AG08395 (cell line): ENCODE measurements at places on chromosomes 16 and 17.
A peak's percentile ranks its signal among the peaks of the same experiment; 100 is the strongest.

GRCh38 chr17:58503866-58504265, 10.6 kb downstream of the MTMR4 start:
- no peak for DNase-seq

DNA sequence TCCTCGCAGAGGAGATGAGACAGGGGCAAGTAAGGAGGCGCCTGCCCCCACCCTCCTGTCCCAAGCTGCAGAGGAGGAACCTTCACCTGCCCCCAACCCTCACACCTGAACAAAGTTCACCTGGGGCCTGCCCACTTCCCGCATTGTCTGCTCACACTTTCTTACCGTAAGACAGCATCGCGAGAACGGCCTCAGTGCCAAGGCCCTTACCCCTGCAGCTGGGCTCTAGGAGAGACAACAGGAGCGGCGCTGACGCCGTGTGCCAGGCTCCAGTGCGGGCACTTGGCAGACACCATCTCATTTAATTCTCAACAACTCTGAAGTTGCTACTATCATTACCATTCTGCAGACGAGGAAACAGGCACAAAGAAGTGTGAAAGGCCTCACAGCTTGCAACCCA, 4.1 kb downstream of the NAT9 start:
- no peak for DNase-seq

DNA sequence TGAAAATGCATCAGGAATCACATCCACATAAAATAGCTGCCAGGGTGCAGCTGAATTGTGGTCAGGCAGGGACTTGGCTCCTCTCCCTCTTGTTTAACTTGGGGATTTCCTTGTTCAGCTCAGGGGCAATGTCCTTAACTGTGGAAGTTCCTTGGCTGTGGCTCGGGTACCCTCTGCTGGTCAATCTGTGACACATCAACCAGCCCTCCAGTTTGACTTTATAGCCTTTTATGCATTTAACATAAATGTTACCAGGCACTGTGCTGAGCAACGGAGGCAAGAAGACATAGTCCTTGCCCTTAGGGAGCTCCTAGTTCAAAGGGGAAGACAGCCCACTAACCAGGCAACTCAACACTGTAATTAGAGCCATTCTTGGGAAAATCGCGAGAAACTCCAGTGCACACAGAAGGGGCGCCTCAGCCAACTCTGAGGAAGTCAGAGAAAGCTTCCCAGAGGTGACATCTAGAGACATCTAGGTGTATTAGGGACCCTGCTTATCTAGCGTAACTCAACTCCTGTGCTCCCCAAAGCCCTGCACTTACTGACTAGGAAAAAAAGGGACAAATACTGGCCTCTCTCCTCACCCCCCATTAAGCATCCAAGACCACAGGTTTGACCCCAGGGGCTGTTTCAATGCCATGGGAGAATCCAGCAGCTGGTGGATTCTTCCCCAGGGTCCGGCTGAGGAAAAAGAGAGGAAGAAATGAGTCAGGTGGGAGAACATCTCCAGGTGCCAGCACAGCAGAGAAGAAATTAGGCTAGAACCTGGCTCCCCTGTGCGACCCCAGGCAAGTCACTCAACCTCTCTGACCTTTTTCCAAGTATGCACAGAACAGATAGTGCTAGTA, 17.3 kb upstream of the EEF2K start:
- DNase-seq: peak; percentile 75

GRCh38 chr16:23608194-23608593, 12.1 kb upstream of the NDUFAB1 start:
- DNase-seq: no peak

- peak; percentile 48 for DNase-seq
Observed at GRCh38 chr16:1997494-1998359, 8.0 kb downstream of the SYNGR3 start.

DNA sequence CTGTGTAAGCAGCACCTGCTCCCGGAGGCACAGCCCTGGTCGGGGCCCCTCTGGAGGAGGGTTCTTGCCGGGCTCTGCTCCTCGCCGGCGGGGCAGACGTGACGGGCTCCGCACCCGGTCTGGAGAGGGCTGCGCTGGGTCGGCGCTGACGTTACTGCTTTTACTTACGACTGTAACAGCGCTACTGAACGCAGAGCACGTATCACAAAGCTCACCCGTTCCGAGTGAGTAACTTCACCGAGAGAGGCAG, 1.3 kb upstream of the RAB40C start:
- no peak for DNase-seq

GRCh38 chr17:35614810-35615209, 27.7 kb downstream of the AP2B1 start:
- DNase-seq: no peak

DNA sequence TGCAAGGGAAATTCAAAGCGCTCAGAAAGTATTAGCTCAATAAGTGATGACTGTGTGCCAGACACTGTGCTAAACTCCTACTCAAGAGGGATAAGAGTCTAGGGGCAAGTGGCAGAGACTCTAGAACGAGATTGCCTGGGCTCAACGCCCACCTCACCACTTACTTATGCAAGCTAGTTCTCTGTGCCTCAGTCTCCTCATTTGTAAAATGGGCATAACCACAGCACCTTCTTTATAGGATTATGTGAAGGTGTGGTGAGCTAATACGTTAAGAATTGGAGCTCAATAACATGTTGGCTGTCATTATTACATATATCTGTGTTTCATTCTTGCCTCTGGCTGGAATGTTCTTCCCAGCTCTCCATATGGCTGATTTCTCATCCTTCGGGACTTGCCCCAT, 15.4 kb downstream of the DEXI start:
- DNase-seq: no peak

DNA sequence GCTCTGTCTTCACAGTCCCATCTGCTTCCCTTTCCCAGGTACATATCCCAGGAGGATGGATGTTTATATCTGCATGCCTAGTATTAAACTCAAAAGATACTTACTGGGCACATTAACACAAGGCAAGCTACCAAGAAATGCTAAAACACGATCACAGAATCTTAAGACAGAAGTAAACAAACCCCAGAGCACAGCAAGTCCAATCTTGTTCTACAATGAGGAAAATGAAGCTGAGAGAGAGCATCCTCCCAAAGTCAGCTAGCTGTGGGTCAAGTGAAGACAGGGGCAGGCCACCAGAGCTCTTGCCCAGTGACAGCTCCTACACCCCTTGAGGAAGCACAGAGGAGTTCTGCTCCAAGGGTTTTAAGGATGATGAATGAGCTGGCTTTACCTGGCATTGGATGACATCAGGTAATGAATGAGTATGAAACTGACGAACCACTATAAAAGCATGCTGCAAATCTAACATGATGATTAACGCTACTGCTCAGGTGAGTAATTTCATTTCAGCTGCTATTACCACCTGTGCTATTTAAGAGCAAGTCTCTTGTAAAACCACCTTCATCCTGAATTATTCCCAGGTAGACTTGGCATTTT, 20.3 kb downstream of the XPO6 start:
- no peak for DNase-seq

DNA sequence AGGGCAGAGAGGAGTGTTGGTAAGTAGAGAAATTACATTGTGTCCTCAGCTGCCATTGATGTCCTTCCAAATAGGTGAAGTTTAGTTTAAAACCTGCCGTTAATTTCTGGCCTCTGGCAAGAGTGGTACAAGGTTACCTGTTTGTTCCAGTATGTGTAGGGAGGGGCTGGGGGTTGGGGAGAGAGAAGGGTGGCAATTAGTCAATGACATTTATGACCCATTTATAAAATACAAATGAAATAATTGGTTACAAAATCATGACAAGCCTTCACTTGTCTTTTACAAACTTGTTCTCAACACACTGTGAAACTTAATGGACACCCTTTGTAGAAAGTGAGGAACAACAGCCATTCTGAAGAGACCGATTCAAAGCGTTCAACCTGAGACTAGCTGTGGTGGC, 281.0 kb downstream of the FTO start:
- DNase-seq: no peak

DNA sequence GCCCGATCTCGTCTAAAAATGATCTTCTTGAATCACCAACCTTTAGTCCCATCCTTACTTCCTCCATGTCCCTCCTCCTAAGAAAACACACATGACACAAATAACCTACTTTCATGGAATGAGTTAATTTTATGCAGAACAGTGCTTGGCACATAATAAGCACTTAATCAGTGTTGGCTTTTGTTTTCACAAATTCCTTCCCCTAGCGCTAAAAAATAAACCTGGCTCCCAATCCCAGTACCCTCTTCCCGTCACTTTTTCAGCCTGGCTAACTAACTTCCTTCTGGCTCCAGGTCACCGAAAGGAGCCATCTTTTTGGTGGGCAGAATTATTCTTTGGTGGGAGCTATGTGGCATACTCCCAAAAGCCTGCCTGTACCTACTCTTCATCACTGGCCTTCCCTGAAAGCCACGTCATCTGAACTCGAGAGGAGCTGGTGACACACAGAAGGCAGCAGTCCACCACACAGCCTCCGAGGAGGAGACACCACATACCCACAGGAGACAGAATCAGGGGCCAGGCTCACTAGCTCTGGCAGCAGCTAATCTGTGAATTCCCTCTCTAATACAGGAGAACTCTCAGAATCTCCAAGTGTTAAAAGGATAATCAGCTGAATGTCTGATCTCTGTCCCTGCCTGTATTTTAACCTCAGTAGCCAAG, 114.5 kb downstream of the SMG6 start:
- DNase-seq: peak; percentile 48

DNA sequence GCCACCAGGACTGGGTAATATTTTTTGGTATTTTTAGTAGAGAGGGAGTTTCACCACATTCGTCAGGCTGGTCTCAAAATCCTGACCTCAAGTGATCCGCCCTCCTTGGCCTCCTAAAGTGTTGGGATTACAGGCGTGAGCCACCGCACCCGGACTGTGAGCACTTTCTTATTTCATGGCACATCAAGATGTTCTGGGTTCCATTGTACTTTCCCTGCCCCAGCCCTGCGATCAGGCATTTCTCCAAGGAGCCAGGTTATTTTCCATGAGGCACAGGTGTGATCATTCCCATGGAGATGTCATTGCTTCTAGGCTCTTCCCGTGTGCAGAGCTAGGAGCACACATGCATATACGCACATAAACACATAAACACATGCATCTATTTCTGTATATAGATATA, 2.6 kb upstream of the ANKRD40CL start:
- no peak for DNase-seq

GRCh38 chr17:62163847-62164246, 98.8 kb upstream of the MED13 start:
- DNase-seq: no peak

GRCh38 chr17:76370261-76370993, 14.0 kb upstream of the SPHK1 start:
- DNase-seq: peak; percentile 94

DNA sequence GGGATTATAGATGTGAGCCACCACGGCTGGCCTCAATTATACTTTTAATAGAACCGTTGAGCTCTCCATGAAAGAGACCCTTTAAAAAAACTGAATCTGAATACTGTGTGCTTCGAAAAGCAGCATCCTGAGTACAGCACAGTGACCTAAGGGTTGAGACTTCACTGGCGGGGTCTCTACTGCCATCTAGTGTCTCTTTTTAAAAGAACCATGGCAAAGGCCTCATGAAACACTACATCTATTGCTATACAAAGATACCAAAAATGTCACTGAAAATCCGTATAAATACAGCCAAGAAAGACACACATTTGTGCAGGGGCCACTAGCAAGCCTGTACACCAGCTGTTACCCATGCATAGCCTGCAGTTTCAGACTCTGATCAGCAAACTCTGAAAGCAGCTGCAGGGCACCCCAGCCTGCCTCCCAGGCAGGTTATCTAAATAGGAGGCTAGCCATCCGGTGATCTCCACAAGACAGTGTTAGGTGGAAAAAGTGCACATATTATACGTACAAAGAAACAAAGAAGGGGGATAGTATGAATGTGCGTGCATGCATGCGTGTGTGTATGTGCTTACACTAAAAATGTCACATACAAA, 35.3 kb downstream of the NPLOC4 start:
- DNase-seq: peak; percentile 81

GRCh38 chr17:74082886-74083285, 120.6 kb upstream of the RPL38 start:
- no peak for DNase-seq

DNA sequence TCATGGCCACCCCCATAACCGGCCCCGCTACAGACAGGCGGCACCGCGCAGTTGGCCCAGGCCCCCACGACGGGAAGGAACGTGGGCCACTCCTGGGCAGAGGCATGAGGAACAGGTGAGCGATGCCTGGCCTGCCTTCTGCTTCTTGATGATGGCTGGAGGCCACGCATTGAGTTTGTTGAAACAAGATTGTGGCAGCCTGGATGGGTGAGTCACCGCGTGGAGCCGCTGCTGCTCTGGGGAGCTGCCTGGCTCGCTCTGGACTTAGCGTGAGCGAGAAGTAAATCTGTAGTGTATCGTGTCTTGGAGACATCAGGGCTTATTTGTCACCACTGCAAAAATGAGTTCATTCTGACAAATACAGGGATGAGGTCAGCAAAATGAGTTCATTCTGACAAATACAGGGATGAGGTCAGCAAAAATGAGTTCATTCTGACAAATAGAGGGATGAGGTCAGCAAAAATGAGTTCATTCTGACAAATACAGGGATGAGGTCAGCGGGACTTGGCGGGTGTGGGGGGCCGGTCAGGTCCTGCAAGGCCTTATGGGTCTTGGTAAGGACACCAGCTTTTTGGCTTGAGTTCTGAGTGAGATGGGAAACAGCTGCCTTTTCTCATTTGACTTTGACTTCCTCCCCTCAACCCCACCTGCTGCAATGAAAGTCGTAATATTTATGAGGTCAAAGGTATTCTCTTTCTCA, 93.0 kb downstream of the SEC14L1 start:
- no peak for DNase-seq

- peak; percentile 27 for DNase-seq
Observed at GRCh38 chr17:21214777-21215541, 998 bp upstream of the TMEM11 start.

GRCh38 chr17:17782523-17783115, 54.2 kb downstream of the SREBF1 start:
- DNase-seq: no peak

DNA sequence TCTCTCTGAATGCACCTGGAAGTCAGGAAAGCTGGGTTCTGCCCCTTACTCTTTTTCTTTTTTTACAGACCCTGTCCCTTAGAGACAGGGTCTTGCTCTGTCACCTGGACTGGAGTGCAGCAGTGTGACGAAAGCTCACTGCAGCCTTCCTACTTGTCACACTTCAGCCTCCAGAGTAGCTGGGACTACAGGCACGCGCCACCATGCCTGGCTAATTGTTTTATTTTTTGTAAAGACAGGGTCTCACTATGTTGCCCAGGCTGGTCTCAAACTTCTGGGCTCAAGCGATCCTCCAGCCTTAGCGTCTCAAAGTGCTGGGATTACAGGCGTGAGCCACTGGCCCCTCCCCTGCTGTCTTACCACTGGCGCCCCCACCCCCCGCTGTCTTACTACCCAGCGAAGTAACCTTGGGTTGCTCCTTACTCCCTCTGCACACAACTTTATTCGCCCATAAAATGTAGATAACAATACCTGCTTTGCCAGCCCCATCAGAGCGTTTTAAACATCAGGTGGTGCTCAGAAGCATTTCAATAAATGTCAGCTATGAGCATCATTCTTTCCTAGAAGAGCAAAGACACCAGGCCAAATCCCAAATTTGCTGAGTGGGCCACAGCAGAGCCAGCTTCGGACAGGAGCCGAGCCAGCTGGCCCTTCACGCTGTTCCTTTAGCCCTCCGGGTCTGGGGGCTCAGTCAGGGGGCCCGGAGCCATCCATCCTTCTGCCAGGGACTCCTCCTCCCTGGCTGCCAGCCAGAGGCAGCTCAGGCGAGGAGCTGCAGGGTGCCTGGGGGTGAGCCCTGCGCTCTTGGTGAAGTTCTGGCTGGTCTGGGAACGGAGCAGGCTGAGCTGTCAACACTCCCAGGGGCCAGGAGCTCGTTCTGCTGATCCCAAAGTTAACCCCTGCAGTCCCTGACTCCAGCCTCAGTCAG, 24.4 kb downstream of the SRL start:
- no peak for DNase-seq

GRCh38 chr17:68512960-68513474, 787 bp downstream of the PRKAR1A start:
- peak; percentile 36 for DNase-seq
